ENCODE measurements at places on chromosomes 16 and 17. TPM values are rescaled to one million over a fixed set of nuclear protein-coding genes. Genes with fewer than 3 reads are reported as not detected.

GRCh38 chr17:49997301-49997650 lies 2.3 kb upstream of the DLX3 start:
- DNase-seq, result no peak

DNA sequence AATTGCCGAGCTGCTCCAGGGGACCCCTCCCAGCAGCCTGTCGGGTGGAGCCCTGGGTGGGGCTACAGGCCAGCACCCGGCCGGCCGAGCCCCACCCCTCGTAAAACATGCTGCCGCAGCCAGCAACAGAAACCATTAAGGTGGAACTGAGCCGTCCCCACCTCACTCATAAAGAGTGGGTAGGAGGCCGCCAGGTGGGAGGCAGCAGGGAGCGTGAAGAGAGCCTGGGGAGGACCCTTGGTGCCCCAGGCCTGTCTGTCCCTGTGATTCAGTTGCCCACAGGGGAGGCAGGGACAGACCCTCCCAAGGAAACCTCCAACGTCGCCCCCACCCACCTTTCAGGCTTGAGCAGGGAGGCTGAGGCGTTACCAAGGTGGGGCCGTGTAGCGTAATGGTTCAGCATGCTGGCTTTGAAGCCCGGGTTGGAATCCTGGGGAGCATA lies 8.4 kb downstream of the FOXN1 start:
- no peak for DNase-seq

GRCh38 chr16:88716601-88717001 lies 10.3 kb downstream of the CTU2 start:
- DNase-seq, result no peak

GRCh38 chr16:50697881-50698767 lies 4.7 kb downstream of the NOD2 start:
- DNase-seq, result peak; percentile 49

DNA sequence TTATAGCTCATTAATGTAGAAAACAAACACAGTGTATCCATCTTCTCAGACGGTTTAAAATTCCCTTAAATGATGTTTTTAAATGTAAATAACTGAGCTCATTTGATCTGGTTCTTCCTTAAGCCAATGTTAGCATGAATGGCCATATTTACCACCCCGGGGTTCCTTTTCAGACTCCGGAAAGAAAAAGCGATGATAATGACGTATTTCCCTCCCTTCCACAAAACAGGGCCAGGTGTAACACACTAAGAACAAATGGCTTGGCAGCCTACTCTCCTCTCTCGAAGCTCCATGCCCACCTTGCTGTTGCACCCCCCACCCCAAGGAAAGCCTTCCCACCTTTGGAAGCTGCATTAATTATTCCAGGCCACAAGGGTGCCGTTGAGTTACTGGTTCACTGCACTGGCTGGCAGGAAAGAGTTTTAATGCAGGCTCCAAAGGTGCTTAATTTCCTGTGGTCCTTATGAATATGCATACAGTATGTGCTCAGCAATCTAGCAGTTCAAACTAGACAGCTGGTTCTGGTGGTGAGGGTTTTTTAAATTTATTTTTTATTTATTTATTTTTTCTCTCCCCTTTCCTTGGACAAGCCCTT lies 378.9 kb downstream of the WWOX start:
- DNase-seq, result no peak

DNA sequence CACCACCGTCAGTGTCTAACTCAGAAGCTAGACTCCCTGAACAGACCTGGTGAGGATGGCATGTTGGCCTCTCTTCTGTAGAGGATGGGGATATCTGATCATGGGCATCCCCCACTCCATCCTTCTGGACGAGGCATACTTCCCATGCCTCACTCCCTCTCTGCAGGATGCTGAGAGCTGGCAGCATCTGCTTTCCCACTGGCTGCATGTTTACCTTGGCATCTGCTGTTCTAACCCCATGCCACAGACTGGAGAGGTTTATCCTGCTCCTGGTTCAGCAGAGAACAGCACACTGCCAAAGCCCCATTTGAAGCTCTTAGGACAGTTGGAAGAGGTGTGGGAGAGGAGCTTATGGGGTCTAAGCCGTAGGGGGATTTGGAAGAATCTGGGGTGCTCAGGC lies 46.0 kb downstream of the YPEL2 start:
- DNase-seq, result peak; percentile 65

- peak; percentile 89 for DNase-seq
Measured at GRCh38 chr16:84922351-84923120, 88.8 kb downstream of the ZDHHC7 start.

- DNase-seq, result no peak
Measured at GRCh38 chr16:84649511-84649861, 1.2 kb downstream of the KLHL36 start.

DNA sequence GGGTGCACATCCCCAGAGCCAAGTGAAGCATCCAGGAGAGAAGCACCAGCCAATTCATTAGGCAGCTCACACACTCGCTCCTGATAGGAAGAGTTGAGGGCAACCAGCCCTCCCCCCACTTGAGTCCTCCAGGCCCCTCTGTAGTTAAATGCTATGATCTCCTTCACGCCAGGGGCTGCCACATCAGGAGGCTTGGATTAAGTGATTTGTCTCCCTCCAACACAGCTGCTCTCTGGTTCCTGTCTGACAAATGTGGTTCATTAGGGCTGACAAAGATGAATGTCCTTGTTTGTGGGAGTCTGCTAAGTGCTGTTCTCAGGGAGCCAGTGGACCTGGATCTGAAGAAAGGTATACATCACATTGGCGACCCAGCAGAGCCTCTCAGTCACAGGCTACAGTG lies 94.5 kb upstream of the WSCD1 start:
- no peak for DNase-seq

DNA sequence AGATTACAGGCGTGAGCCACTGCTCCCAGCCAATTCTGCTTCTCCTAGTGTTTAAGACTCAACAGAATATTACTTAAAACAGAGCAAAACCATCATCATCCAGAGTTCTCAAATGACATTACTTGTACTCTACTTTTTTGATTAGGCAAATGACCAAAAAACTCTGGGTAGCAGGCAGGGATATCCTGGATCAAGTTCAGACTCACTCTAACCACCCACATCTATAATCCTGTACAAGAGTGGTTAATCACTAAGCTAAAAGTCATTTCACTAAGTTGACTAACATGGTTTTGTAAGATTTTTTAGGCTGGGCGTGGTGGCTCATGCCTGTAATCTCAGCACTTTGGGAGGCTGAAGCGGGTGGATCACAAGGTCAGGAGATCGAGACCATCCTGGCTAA lies 6.8 kb downstream of the NAE1 start:
- DNase-seq, result no peak

DNA sequence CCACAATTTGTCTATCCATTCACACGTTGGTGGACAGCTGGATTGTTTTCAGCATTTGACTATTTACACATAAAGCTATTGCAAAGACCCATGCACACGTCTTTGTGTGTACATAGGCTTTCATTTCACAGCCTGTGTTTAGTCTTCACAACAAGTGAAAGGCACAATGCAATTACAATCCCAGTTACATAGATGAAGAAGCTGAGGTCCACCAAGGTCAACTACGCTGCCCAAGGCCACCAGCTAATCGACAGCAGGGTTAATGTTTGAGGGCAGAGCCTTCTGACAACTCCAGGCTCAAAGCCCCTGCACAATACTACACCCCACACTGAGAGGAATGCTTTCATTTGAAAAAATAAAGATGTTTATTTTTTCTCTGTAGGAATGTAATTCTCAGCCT lies 93.6 kb upstream of the CDH13 start:
- DNase-seq, result no peak

DNA sequence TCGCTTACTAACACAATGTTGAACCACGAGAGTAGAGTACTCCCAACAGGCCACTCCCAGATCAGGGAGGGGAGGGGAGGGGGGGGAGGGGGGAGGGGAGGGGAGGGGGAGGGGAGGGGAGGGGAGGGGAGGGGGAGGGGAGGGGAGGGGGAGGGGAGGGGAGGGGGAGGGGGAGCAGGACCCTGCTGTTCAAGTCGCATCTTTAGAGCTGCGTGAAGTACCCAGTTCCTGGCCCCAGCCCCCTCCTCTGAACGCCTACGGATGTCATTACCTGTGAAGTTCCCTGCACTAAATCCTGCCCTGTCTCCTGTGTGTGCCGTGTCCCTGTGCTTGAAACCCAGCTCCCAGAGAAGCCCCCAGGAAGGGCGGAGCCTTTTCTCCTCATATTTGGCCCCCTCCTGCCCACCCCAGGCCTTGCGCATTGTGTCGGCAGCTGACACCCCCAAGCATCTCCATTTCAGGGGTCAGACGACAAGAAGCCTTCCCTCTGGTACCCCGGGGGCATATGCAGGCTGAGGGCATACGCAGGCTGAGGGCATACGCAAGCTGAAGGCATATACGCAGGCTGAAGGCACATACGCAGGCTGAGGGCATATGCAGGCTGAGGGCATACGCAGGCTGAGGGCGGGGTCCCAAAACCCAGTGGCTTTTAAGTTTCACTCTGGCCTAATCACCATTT lies 330.2 kb downstream of the C16orf95 start:
- DNase-seq, result no peak

GRCh38 chr17:48483471-48484131 lies 47.2 kb downstream of the HOXB1 start:
- peak; percentile 100 for DNase-seq

DNA sequence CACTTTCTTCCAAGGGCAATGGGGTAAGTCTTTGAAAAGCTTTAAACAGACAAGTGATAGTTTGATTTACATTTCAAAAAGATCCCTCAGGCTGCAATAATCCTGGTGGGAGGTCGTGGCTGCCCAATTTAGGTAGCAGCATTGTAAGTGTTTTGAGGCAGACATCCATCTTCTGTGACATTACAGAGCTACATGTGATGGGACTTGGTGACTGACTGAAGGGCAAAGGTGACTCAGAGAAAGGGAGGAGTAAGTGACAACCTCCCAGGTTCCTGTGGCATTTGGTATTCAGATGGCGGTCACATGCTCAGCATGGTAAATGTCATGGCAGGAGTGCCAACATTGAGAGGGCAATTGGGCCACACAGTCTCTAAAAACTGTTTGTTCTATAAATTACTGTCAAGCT lies 26.5 kb downstream of the STAT3 start:
- no peak for DNase-seq

- DNase-seq, result no peak
Measured at GRCh38 chr16:2244926-2245795, 6.2 kb downstream of the ECI1 start.

DNA sequence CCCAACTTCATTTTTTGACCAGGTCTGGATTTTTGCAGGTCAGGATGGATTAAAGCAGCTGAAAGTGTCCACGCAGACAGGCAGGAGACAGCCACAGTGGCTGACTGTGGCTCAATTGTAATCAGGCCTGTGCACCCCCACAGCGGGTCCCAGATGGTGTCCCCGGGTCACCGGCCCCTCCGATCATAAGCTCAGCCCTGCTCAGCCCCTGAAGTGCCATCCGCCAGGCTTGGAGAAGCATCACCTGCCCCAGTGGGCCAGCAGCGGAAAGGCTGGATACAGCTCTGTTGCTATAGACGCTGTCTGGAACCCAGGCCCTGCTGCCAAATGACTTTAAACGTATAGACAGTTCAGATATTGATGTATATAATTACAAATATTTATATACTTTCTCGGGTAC lies 60.6 kb downstream of the RPH3AL start:
- DNase-seq, result no peak

DNA sequence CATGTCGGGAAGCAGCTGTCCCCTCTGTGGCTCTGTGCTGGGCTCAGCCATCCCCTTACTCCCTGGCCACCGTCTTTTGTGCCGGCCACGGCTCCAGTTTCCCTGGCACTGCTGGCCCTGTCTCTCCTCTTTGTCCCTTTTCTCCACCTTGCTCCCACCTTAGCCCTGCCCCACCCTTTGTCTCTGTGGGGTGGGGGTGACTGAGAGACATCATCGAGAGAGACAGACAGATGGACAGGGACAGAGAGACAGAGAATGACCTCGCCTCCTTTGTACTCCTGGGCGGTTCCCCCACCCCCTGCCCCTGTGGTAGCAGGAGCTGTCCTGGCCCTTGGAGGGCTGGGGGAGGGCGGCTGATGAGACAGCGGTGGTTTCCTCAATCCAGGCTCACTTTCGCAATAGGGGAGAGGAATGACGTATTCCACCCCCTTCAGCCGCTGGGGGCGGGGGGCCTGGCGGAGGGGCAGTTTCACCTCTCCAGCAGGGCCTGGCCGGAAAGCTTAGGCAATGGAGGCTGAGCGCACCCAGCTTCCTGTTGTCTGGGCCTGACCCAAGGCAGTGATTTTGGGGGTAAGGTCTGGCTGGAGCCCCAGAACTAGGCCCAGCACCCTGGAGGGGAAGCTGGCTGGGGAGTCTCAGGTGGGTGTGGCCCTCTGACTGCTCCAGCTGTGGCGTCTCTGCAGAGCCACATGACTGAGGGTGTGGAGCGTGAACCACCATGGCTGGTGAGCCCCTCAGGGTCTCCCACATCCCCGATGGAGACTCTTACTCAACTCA lies 7.3 kb downstream of the FMNL1 start:
- peak; percentile 93 for DNase-seq

- no peak for DNase-seq
Measured at GRCh38 chr17:70517816-70518215, 348.5 kb downstream of the KCNJ2 start.

- no peak for DNase-seq
Measured at GRCh38 chr17:81900181-81900820, 1.7 kb upstream of the NPB start.

- DNase-seq, result no peak
Measured at GRCh38 chr17:67353161-67353560, 13.2 kb downstream of the PSMD12 start.

DNA sequence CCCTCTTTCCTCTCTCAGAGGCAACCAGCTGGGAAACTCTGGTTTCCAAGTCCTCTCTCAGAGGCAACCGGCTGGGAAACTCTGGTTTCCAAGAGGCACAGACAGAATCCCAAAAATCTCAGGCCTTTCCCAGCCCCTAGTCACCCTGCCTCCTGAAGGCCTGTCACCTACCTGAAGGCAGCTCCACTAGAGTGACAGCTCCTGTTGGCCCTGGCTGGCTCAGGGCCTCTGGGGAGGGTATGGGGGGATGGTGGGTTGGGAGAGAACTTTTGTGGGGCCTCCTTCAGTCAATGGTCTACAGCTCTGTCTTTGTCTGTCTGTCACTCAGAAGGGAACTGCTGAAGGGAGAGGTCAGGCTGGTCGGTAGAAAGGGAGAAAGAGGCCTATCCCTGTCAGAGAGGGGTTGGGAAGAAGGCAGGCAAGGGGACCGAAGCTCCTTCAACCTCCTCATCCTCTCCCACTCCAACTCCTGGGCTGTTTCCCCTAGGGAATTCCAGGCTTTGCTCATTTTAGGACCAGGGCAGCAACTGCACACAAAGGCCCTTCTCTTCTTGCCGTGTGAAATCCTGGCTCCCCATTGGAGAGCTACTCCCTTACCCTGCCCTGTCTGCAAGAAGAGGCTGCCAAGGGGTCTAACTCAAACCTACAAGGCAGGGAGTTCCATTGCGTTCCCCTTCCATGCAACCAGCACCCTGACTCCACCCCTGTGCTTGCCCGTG lies 23.6 kb downstream of the COPZ2 start:
- no peak for DNase-seq

DNA sequence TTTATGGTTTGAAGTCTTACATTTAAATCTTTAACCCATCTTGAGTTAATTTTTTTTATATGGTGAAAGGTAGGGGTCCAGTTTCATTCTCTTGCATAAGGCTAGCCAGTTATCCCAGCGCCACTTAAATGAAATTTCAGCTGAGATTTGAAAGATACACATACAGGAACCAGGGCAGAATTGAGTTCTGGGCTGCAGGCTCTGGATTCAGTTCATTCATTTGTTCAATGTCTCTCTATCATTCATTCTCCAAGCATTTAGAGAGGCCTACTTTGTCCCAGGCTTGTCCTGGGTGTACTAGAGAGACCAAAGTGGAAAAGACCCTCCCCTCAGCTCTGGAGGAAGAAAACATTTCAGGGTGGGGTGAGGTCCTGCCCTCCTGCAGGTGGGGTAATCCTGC lies 577 bp upstream of the TRIM72 start:
- DNase-seq, result no peak

The GRIN2C gene
- not detected for total RNA-seq

The NPIPA7 gene
- total RNA-seq, result 13.0 TPM

The CDRT15 gene
- total RNA-seq, result not detected

The HS3ST4 gene
- total RNA-seq, result not detected

The GGT6 gene
- total RNA-seq, result not detected
